Osteoblast (primary cell): ENCODE measurements at places on chromosomes 6 and 20. TPM values are rescaled to one million over a fixed set of nuclear protein-coding genes. Genes with fewer than 3 reads are reported as not detected.

PRPH2 gene
- 3.3 and 3.8 TPM in 2 replicates for total RNA-seq

EMILIN3 gene
- total RNA-seq = not detected in 2 replicates

NRSN1 gene
- not detected in 2 replicates for total RNA-seq

ADGB gene
- under 0.01 TPM in 1 of 2 replicates, not detected in the other for total RNA-seq

PLAGL1 gene
- total RNA-seq = 16.6 and 22.4 TPM in 2 replicates

FNDC11 gene
- total RNA-seq = under 0.01 TPM in 1 of 2 replicates, not detected in the other

CDYL gene
- total RNA-seq = 84.0 and 106 TPM in 2 replicates

ISM1 gene
- total RNA-seq = 4.0 and 8.3 TPM in 2 replicates

CCR6 gene
- total RNA-seq = not detected in 2 replicates

FAM8A1 gene
- 29.7 and 31.5 TPM in 2 replicates for total RNA-seq

KIF25 gene
- total RNA-seq = not detected in 2 replicates

GRCh38 chr6:76703285-76703684 is 630.8 kb upstream of the IMPG1 start:
- no peak for DNase-seq
- no peak overlapping the region for H3K4me3 ChIP-seq
- no peaks in the 10 kb centered on the region for H3K27me3 ChIP-seq
- peaks cover 8% of the 10 kb centered on the region for H3K4me1 ChIP-seq

DNA sequence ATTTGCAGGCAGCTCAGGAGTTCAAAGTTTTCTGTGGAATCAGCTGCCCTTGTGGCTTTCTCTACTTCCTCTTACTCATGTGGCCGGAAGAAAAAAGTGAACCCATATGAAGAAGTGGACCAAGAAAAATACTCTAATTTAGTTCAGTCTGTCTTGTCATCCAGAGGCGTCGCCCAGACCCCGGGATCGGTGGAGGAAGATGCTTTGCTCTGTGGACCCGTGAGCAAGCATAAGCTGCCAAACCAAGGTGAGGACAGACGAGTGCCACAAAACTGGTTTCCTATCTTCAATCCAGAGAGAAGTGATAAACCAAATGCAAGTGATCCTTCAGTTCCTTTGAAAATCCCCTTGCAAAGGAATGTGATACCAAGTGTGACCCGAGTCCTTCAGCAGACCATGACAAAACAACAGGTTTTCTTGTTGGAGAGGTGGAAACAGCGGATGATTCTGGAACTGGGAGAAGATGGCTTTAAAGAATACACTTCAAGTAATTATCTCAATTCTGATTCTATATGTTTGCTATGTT is 1.1 kb downstream of the MGME1 start:
- no peaks in the 10 kb centered on the region for H3K27me3 ChIP-seq
- no peaks in the 10 kb centered on the region for H3K36me3 ChIP-seq
- DNase-seq = peak; percentile 87
- peak overlapping the region; percentile 99 for H3K27ac ChIP-seq
- H3K4me1 ChIP-seq = peaks cover 48% of the 10 kb centered on the region

DNA sequence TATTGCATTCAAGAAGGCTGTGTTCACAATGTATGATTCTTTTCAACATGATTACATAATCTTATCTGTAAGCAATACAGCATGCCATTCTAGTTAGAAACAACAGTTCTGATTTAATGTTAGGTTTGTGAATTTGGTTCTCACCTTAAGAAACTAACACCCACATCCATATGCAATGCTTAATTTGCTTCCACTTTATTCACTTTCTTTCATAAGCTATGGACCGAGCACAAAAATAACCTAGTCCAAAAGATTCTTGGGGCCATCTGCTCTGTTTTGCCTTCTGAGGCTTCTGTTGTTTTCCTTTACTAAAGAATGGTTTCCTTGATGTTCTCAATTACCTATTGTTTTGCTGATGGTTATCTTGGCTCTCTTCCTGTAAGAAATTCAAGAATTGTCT is 258.2 kb downstream of the EYS start:
- no peak for DNase-seq
- no peak overlapping the region for H3K4me3 ChIP-seq
- H3K27me3 ChIP-seq = no peaks in the 10 kb centered on the region
- no peaks in the 10 kb centered on the region for H3K4me1 ChIP-seq
- H3K36me3 ChIP-seq = no peaks in the 10 kb centered on the region
- no peak overlapping the region for H3K27ac ChIP-seq

DNA sequence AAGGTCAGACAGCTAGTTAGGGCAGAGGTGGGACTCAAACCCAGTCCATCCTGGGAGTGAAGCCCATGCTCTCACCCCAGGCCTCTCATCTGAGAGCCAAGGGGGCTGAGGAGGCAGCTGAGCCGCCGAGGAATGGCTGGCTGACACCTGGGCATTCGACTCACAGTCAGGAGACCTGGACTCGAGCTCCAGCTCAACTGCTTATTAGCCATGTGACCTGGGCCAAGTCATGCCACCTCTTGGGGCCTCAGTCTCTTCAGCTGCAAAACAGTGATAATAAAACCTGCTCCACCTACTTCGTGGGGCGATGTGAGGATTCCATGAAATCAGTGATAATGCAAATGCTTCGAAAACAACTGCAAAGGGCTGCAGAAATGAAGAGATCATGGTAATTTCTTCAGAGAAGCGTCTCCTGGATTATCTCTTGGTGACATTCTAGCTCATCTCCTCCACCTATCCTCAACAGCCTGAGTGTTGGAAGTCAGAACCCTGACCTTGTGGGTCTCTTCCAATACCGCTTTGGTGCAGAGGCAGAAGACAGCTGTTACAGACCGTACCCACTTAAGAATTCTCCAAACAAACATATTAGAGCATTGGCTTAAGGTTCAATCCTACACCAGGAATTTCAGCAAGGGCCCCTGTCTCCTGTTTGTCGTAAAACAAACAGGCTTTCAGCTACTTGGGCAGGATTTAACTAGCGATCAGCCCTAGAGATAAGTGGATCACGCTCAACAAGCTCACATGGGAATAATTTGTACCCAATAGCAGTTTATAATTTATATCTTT is 60.0 kb upstream of the PIM1 start:
- DNase-seq = no peak
- no peaks in the 10 kb centered on the region for H3K36me3 ChIP-seq
- no peak overlapping the region for H3K27ac ChIP-seq
- H3K27me3 ChIP-seq = peaks cover 6% of the 10 kb centered on the region

- DNase-seq = no peak
- no peaks in the 10 kb centered on the region for H3K27me3 ChIP-seq
- no peaks in the 10 kb centered on the region for H3K36me3 ChIP-seq
- no peak overlapping the region for H3K27ac ChIP-seq
- peaks cover 19% of the 10 kb centered on the region for H3K4me1 ChIP-seq
Observed at GRCh38 chr20:9196110-9196509, 127.2 kb downstream of the PLCB4 start.

GRCh38 chr6:48184648-48185047 is 73.7 kb upstream of the PTCHD4 start:
- peak; percentile 10 for DNase-seq
- no peak overlapping the region for H3K4me3 ChIP-seq
- H3K27ac ChIP-seq = no peak overlapping the region
- H3K27me3 ChIP-seq = no peaks in the 10 kb centered on the region

DNA sequence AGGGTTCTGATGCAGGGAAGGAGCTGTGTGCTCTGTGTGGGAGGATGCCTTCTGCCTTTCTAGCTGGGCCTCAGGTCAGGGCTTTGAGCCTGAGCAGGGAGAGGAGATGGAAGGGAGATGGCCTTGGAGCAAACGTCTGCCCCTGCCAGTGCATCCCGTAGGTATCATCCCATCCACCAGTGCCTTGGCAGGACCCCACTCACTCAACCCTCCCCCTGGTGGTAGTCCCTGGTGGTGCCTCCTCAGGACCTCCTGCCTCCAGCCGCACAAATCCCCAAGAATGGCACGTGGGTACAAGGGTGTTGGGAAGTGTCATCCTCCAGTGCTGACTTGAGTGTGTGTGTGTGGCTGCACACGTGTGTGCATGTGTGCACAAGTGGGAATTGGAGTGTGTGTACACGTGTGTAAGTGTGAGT is 23.1 kb upstream of the MICB start:
- peaks cover 12% of the 10 kb centered on the region for H3K27me3 ChIP-seq
- peaks cover 18% of the 10 kb centered on the region for H3K4me1 ChIP-seq
- H3K27ac ChIP-seq = no peak overlapping the region
- no peak overlapping the region for H3K4me3 ChIP-seq
- DNase-seq = peak; percentile 80

- H3K27ac ChIP-seq = no peak overlapping the region
- no peak overlapping the region for H3K4me3 ChIP-seq
- no peaks in the 10 kb centered on the region for H3K27me3 ChIP-seq
- H3K4me1 ChIP-seq = no peaks in the 10 kb centered on the region
Observed at GRCh38 chr20:59355242-59355641, 54.8 kb downstream of the EDN3 start.

DNA sequence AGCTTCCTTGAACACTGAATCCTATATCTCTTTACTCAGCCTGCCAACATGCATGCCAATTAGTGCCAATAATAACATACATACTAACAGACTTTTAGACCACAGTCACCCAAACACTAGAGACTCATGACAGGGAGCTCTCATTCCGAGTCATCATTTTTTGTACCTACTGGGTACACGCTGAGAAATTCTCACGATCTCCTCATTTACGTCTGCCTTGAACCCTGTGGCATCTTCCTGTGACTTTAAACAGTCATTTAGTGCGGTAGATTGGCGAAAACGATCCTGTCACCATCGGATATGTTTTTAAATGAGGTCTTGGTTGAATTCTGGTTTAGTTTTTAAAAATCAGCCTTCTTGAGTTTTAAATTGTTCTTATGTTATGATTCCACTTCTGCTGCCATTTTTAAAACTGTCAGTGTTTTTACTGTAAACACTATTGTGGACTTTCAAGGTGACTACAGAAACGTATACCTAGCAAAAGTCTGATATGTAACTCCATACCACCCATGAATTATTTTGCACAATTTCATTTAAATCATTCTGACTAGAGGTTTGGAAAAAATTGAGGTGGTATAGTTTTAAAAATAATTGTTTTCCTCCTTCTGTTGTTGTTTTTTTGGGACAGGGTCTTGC is 275.4 kb downstream of the TSHZ2 start:
- H3K27me3 ChIP-seq = no peaks in the 10 kb centered on the region
- no peak for DNase-seq
- no peak overlapping the region for H3K4me3 ChIP-seq
- no peaks in the 10 kb centered on the region for H3K4me1 ChIP-seq

- peaks cover 13% of the 10 kb centered on the region for H3K27me3 ChIP-seq
- H3K4me3 ChIP-seq = no peak overlapping the region
- peaks cover 2% of the 10 kb centered on the region for H3K4me1 ChIP-seq
- no peak for DNase-seq
- H3K36me3 ChIP-seq = no peaks in the 10 kb centered on the region
Observed at GRCh38 chr6:135141182-135141581, 39.9 kb upstream of the MYB start.

GRCh38 chr6:163780994-163781393 is 366.5 kb downstream of the QKI start:
- DNase-seq = no peak
- no peaks in the 10 kb centered on the region for H3K4me1 ChIP-seq
- no peak overlapping the region for H3K4me3 ChIP-seq
- H3K36me3 ChIP-seq = no peaks in the 10 kb centered on the region
- H3K27me3 ChIP-seq = no peaks in the 10 kb centered on the region

DNA sequence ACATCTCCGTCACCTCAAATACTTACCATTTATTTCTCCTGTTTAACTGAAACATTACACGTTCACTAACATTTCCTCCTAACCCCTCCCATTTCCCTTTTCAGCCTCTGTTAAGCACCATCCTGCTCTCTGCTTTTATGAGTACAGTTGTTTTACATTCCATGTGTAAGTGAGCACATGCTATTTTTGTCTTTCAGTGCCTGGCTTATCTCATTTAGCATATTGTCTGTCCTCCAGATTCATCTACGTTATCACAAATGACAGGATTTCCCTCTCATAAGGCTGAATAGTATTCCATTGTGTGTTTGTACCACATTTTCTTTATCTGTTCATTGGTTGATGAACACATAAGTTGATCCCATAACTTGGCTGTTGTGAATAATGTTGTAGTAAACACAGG is 22.7 kb downstream of the TAF11 start:
- peaks cover 2% of the 10 kb centered on the region for H3K36me3 ChIP-seq
- no peaks in the 10 kb centered on the region for H3K4me1 ChIP-seq
- H3K4me3 ChIP-seq = no peak overlapping the region
- DNase-seq = no peak
- H3K27ac ChIP-seq = no peak overlapping the region
- no peaks in the 10 kb centered on the region for H3K27me3 ChIP-seq

GRCh38 chr6:34063651-34064050 is 82.2 kb downstream of the GRM4 start:
- H3K4me1 ChIP-seq = peaks cover 11% of the 10 kb centered on the region
- H3K27ac ChIP-seq = no peak overlapping the region

DNA sequence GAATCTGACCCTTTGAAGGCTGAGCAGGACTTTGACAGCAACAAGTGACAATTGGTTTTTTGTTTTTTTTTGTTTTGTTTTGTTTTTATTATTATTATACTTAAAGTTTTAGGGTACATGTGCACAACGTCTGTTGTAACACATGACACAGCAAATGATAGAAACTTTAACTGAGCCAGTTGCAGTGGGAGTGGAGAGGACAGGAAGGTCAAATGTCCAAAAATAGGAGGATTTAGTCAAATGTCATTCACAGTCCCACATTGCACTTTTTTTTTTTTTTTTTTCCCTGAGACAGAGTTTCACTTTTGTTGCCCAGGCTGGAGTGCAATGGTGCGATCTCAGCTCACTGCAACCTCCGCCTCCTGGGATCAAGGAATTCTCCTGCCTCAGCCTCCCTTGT is 223.0 kb downstream of the HIVEP2 start:
- H3K27me3 ChIP-seq = no peaks in the 10 kb centered on the region
- H3K4me1 ChIP-seq = no peaks in the 10 kb centered on the region
- no peak overlapping the region for H3K27ac ChIP-seq
- H3K36me3 ChIP-seq = no peaks in the 10 kb centered on the region
- H3K4me3 ChIP-seq = no peak overlapping the region

- H3K4me1 ChIP-seq = no peaks in the 10 kb centered on the region
- H3K27ac ChIP-seq = no peak overlapping the region
- H3K4me3 ChIP-seq = no peak overlapping the region
- no peaks in the 10 kb centered on the region for H3K27me3 ChIP-seq
- no peaks in the 10 kb centered on the region for H3K36me3 ChIP-seq
- no peak for DNase-seq
Observed at GRCh38 chr6:21327326-21328112, 266.0 kb upstream of the SOX4 start.

DNA sequence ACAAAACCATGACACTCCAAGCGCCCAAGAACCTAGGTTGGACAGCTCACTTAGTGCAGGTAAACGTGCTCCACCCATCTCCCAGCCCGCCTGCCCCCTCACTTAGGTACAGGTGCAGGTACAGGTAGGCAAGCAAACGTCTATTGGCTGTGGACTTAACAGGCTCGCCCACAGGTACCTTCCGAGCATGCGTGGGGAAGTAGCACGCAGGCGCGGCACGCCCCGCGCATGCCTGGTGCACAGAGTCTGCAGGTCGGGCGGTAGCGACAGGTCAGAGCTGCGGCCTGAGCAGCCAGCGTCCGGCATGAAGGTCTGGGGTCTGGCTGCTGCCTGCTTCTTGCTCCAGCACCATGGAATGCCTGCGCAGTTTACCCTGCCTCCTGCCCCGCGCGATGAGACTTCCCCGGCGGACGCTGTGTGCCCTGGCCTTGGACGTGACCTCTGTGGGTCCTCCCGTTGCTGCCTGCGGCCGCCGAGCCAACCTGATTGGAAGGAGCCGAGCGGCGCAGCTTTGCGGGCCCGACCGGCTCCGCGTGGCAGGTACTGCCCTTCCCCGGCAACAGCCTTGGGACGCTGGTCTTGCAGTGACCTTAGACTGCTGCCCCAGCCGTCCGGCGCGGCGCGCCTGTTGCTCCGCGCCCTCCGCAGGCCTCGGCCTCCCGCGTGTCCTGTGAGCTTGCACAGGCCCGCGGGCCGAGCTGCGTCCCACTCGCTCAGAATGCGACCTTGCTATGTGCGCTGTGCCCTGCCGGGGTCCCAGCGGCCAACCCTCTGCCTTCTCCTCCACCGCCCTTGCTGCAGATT is at the start of gene MRS2:
Gene MRS2 (plus strand): TSS at position 240 of the 804 bp plus-strand sequence. CDS start 111 bp downstream, at position 351.
- peaks cover 15% of the 10 kb centered on the region for H3K4me1 ChIP-seq
- H3K27me3 ChIP-seq = peaks cover 7% of the 10 kb centered on the region
- peak within 1 kb of the TSS; percentile 99 for H3K4me3 ChIP-seq
- no peaks in the 10 kb centered on the region for H3K36me3 ChIP-seq
- peak; percentile 88 for DNase-seq
- peak within 1 kb of the TSS; percentile 74 for H3K27ac ChIP-seq
